H1 (cell line): ENCODE measurements at places on chromosomes 2 and 18.

DNA sequence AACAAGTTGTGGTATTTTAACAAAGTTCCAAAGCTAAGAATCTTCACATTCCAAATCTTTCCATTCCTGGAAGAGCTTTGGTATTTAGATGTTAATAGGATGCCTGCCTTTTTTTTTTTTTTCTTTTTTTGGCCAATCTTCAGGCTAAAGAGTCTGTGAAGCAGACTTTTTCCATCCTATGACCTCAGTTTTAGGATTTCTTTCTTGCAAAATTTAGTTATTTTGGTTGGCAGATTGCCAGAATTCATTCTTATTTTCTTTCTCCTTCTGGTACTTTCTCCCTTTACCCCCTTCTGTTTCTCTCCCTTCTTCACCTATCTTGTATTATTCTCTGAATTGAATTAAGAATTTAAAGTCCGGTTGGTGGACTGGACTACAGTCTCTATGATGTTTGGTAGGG lies 217.8 kb upstream of the REV1 start:
- no peaks in the 10 kb centered on the region for H3K27me3 ChIP-seq
- H3K27ac ChIP-seq = no peak overlapping the region
- no peaks in the 10 kb centered on the region for H3K36me3 ChIP-seq
- no peak for DNase-seq

DNA sequence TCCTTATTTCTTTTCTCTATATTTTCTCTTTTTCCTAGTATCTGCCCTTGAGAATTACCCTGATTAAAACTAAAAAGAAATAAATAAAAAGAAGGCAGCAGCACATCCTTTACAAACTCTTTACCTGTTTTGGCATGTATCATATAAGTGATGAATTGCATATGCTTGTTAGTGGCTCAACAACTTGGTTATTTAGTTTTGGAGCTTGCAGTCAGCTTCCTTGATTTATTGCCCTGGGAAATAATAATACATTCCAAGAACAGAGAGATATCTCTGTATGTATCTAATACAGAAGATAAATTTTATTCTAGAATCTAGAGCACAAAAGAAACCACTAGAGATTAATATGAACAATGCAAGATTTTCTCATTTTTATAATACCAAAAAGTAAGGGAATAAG lies 139.8 kb upstream of the ZC3H15 start:
- H3K27ac ChIP-seq = no peak overlapping the region
- no peaks in the 10 kb centered on the region for H3K27me3 ChIP-seq
- no peak overlapping the region for H3K4me3 ChIP-seq
- no peaks in the 10 kb centered on the region for H3K36me3 ChIP-seq

- H3K4me1 ChIP-seq = peaks cover 6% of the 10 kb centered on the region
- no peaks in the 10 kb centered on the region for H3K27me3 ChIP-seq
- H3K4me3 ChIP-seq = no peak overlapping the region
Measured at GRCh38 chr2:143229411-143229810, 100.2 kb downstream of the ARHGAP15 start.

GRCh38 chr2:164976301-164976700 lies 21.0 kb upstream of the SLC38A11 start:
- no peaks in the 10 kb centered on the region for H3K4me1 ChIP-seq
- H3K27ac ChIP-seq = no peak overlapping the region
- no peaks in the 10 kb centered on the region for H3K36me3 ChIP-seq
- no peak overlapping the region for H3K4me3 ChIP-seq
- H3K27me3 ChIP-seq = no peaks in the 10 kb centered on the region

- no peak overlapping the region for H3K27ac ChIP-seq
- H3K36me3 ChIP-seq = no peaks in the 10 kb centered on the region
- peaks cover 43% of the 10 kb centered on the region for H3K27me3 ChIP-seq
- peaks cover 16% of the 10 kb centered on the region for H3K4me1 ChIP-seq
Measured at GRCh38 chr2:26696351-26696816, 3.9 kb downstream of the KCNK3 start.

DNA sequence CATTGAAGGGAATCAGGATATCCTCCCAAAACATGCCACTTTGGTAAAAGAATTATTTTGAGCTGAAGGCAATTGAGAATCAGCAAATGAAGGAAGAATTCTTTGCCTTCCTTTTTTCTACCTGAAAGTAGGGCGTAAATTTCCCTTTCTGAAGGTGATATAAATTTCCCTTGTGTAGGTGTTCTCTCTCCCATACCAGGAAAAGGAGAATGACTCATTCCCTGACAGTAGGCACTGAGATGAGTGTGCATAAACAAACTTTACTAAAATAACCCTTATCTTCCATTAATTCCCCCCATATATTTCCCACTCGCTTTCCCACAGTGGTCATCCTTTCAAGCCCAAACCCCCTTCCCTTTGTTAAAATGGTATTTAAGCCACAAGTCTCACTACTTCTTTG lies 1339.0 kb downstream of the LRP1B start:
- H3K4me1 ChIP-seq = no peaks in the 10 kb centered on the region

GRCh38 chr2:71884303-71885042 lies 263.2 kb downstream of the CYP26B1 start:
- H3K27me3 ChIP-seq = no peaks in the 10 kb centered on the region
- H3K27ac ChIP-seq = no peak overlapping the region
- no peaks in the 10 kb centered on the region for H3K36me3 ChIP-seq
- H3K4me1 ChIP-seq = no peaks in the 10 kb centered on the region

DNA sequence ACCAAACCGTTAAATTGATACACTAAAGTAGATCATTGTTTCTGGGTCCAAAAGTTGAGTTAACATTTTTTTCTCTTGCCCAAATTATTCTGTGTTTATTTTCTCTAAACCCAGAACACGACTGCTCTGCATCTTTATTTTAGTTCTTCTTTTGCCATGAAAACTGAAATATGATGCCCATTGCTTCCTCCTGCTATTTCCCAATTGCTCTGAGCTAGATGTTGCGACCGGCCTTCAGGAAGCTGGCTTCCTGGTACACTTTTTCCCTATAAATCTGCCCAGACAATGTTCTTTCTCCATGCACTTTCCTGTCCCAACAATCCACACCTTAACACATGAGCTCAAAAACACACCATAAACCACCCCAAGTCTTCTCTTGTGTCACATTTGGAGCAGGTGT lies 501.4 kb downstream of the FBXO15 start:
- no peak overlapping the region for H3K27ac ChIP-seq
- H3K4me3 ChIP-seq = no peak overlapping the region
- H3K4me1 ChIP-seq = no peaks in the 10 kb centered on the region
- no peaks in the 10 kb centered on the region for H3K36me3 ChIP-seq
- no peaks in the 10 kb centered on the region for H3K27me3 ChIP-seq
- DNase-seq = no peak

- no peaks in the 10 kb centered on the region for H3K27me3 ChIP-seq
- no peak overlapping the region for H3K27ac ChIP-seq
- H3K36me3 ChIP-seq = no peaks in the 10 kb centered on the region
- peak overlapping the region; percentile 10; the same call in 1 of the 2 replicates for H3K4me3 ChIP-seq
- peaks cover 9% of the 10 kb centered on the region for H3K4me1 ChIP-seq
Measured at GRCh38 chr2:98773907-98774306, 43.0 kb upstream of the MGAT4A start.

- H3K27me3 ChIP-seq = no peaks in the 10 kb centered on the region
- no peak overlapping the region for H3K27ac ChIP-seq
- H3K4me1 ChIP-seq = 0 out of 2 replicates have a peak, but pooled peaks cover 2% of the 10 kb centered on the region
- no peaks in the 10 kb centered on the region for H3K36me3 ChIP-seq
Measured at GRCh38 chr18:7750966-7751365, 183.8 kb downstream of the PTPRM start.

GRCh38 chr2:193935114-193935513 lies 1721.9 kb upstream of the SLC39A10 start:
- no peaks in the 10 kb centered on the region for H3K27me3 ChIP-seq
- H3K27ac ChIP-seq = no peak overlapping the region
- no peaks in the 10 kb centered on the region for H3K36me3 ChIP-seq
- no peaks in the 10 kb centered on the region for H3K4me1 ChIP-seq

DNA sequence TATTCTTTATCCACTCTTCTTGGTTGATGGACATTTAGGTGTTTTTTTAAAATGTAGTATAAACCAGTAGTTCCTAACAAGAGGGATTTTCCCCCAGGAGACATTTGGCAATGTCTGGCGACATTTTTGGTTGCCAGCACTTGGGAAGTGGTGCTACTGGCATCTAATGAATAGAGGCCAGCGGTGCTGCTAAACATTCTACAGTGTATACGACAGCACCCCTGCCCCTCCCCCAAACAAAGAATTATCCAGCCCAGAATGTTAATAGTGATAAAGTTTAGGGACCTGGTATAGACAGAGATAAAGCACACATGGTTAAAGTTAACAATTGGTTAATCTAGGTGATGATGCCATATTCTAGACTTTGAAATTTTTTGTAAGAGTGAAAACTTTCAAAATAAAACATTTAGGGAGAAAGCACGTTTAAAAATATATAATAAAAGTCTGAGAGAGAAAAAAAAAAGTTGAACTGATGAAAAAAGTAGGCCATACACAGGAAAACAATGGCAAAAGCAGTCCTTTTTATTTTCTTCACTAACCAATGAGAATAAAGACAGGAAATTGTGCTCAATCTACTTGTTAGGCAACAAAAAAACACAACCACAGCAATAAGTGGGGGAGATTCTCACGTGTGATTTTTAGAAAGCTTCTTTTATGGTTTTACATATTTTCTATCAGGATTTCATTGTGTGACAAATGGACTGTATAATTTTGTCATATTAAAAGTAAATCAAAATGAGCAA lies 14.8 kb downstream of the FBXO48 start:
- H3K27ac ChIP-seq = no peak overlapping the region
- H3K36me3 ChIP-seq = no peaks in the 10 kb centered on the region
- H3K4me3 ChIP-seq = no peak overlapping the region
